ENCODE measurements at places on chromosomes 4 and X.

DNA sequence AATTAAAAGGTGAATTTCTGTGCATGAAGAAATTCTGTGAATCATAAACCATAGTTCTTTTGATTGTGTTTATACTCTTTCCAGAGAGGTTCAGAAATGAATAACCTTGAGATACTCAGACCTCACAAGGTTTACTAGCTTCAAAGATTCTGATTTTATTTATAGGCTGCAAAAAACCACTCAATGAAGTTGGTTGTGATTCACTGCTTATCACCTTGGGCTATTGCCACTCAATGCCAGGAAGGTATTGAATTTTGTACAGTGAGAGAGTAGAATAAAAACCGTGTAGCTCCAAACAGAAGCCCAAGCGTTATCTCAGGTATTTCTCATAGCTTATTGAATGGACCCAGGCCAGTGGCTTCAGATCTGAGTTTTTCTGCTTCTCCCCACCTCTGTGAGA, 118.7 kb downstream of the FHIP1A start:
- no peak for DNase-seq

- DNase-seq, result no peak
These were observed 100.7 kb upstream of the STX18 start for GRCh38 chr4:4642496-4643000.

DNA sequence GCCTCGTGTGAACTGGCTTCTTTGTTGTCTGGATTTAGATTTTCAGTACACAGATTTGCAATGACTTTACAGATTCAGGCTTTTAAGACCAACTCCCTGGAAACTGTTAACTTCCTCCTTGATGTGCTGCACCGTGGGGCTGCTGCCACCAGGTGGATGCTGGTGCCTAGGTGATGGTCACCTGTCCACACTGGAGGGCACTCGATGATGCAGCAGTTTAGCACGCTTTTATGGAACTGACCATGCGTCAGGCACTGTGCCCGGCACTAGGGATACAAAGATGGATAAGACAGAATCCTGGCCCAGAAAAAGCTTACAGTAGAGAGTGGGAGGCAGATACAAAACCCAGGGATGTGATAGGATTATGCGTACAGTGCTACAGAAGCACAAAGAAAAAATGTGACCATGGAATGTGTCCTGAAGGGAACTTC, 180.7 kb downstream of the CEP135 start:
- DNase-seq, result no peak

- no peak for DNase-seq
These were observed 285.0 kb downstream of the CHIC1 start for GRCh38 chrX:73847991-73848390.

DNA sequence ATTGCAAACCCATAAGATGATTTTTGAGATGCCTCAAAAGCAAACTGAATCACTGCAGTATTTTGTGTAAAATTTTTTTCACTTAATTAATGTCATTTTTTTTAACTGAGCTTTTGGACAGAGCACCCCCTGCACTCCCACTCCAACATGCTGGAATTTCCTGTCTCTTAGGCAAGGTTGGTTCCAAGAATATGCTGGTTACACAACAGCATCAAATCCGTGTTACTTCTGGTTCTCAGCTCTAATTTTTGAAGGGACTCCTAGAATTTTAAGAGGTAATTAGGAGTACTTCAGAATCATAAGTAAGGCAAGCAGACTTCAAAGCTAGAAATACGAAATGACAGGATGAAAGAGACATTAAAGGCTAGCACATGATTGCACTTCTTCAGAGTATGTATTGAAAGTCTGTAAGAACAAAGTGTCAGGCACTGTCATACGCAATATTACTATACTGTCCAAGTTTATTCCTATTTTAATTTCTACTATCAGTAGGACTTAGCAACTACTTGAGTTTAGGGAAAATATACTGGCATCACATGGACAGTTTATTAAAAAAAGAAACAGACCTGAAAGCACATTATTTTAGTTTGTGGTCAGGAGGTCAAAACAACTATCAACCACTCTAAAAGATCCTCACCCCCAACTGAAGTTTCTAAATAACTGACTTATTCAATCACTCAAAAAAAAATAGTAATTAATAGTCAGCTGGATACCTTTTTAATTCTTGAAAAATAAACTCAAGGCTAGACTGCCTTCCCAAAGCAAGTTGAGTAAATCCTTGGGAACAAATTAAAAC, 1.6 kb upstream of the JCHAIN start:
- no peak for DNase-seq

GRCh38 chrX:134982748-134983147, 8.0 kb upstream of the SMIM10 start:
- no peak for DNase-seq

DNA sequence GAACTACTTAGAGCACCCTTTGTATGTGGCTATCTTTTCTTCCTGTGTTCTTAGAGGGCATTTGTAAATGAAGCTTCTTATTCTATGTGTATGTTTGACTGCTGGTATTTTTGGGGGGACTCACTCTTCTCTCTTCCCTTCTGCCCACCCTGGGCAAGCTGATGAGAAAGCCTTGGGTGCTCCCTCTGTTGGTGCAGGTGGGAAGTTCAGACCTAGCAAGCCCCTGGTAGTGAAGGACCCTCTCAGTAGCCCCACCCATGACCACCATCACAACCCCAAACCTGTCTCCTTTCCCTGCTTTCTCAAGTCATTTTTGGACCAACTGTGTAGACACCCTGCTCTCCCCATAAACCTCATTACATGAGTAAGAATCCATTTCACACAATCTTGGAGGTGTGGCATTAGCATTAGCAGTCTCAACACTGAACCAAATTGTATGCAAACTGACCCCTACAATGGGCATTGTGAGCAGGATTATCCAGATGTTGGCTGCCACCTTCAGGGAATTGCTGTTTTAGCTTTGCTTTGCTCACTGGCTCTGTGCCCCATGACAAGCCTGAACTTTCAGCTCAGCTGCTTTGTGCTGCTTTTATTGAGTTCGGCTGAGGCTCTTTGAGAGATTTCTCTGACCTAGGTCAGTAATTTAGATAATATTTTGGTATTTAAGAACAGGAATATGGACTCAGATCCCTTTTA, 27.9 kb downstream of the TRIM61 start:
- DNase-seq, result peak; percentile 30

GRCh38 chrX:17564689-17565409, 172.4 kb upstream of the SCML1 start:
- DNase-seq, result peak; percentile 87

GRCh38 chr4:93394545-93395081, 433.9 kb upstream of the ATOH1 start:
- DNase-seq, result peak; percentile 84

DNA sequence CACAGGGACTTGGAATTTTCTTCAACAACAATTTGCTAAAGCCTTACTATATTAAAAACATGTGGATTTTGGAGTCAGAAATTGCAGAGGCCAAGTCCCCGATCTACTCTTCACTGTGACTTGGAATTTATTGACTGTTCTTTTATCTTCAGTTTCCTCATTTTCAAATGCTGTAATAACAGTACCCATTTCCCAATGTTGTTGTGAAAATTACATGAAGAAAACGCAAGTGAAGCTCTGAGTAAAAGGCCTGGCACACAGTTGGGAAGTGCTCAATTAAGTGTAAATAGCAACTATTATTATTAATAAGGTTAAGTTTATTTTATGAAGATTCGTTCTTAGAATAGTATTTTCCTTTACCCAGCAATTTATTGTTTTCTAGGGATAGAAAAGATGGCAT, 15.7 kb downstream of the STBD1 start:
- no peak for DNase-seq

DNA sequence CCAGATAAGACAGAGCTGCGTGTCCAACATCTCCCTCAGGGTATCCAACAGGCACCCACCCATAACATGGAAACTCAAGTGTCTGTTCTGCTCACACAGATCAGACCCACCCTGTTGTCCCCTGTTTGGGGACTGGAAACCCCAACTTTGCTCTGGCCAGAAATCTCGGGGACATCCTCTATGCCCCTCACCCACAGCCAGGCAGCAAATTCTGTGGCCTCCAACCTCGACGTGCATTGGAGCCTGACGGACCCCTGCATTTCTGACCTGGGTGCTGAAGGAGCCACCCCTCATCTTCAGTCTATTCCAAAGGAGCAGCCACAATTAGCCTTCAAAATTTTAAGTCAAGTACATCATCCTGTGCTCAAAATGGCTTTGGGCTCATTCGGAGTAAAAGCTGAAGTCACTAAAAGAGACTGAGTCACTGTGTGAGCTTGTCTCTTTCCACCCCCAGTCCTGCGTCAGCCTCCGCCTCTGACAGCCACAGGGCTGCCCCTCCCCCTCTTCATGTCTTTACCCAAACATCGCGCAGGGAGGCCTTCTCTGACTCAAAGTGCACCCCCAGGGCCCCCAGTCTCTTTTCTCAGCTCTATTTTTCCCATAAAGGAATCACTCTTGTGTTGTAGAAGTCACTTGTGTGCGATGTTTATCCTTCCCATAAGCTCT, 24.4 kb upstream of the PDE6B start:
- no peak for DNase-seq

- DNase-seq, result peak; percentile 1
These were observed 6.6 kb downstream of the KLHL15 start for GRCh38 chrX:24020306-24020876.

DNA sequence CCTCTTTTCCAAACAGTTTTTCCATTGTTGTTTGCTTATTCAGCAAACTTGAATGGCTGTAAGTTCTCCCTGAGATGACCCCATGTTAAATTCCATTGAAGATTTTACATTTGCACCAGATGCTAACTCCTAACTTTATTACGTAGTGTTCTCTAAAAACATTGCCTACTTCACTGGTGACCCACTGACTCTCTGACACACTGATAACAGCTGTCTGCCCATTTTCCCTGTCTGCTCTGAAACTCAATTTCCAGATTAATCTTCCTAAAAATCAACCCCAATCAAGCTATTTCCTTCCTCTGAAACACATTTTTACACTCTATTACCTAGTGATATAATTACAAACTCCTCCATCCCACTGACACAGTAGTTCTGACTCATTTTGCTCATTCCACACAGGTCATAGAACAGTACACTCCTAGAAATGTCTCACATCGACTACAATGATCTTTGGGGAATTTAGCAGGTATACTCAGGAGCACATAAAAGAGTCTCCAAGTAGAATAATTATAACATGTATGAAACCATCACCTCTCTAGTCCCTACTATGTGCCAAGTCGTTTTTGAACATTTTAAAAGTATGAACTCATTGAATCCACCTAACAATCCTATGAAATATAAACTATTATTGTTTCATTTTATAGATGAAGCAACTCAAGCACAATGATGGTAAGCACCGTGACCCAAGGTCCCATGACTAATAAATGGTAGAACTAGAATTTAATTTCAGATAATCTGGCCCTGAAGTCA, 210.9 kb downstream of the SLIT2 start:
- DNase-seq, result no peak

DNA sequence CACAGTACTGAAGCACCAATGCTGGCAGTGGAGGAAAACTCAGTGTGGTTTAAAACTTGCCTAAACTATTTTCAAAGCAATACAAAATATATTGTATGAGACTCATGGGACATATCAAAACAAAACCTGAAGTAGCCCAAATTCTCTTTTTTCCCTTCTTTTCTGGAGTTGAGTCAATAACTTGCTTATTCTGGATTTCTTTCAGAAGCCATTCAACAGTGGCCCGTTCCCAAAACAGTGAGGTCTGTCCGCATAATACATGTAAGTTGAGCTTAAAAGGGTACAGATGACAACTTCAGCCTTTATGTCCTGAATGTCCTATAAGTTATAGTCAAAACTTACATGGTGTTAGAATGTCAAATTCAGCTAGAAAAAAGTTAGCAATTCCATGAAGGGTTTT, 100.8 kb downstream of the SHISA3 start:
- no peak for DNase-seq

DNA sequence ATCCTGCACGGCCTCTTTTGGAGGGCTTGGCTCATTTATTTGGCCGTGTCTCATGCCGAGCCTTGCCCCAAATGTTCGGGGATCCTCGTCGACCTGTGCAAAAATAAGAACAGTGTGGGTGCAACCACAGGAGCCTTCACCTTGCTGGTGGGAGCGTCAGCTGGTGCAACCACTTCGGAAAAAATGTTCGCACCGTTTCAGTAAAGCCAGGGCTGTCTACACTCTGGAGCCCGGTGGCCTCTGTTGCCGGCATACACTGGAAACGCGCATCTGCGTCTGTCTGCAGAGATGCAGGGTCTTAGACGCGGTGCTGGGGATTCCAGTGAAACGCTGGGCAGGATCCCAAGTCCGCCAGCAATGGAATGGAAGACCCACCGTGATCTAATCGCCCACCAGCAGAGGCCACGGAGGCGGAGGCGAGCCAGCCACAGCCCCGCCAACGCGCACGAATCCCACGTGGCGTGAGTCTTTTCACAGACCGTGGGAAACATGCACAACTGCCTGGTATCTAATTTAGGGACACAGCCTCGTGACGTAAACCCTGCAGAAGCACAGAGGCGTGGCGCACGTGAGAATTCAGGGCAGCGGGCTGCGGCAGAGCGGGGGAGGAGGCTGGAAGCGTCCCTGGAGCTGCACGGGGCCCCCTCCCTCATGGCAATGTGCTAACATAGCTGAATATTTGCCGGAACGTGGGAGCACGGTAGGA, 13.8 kb upstream of the MXD4 start:
- DNase-seq, result no peak

- no peak for DNase-seq
These were observed 28.9 kb upstream of the CAMK2D start for GRCh38 chr4:113790478-113790877.

GRCh38 chr4:162706632-162707031, 460.1 kb downstream of the NAF1 start:
- no peak for DNase-seq

- DNase-seq, result peak; percentile 67
These were observed 1.2 kb downstream of the MGST2 start for GRCh38 chr4:139666735-139667281.

DNA sequence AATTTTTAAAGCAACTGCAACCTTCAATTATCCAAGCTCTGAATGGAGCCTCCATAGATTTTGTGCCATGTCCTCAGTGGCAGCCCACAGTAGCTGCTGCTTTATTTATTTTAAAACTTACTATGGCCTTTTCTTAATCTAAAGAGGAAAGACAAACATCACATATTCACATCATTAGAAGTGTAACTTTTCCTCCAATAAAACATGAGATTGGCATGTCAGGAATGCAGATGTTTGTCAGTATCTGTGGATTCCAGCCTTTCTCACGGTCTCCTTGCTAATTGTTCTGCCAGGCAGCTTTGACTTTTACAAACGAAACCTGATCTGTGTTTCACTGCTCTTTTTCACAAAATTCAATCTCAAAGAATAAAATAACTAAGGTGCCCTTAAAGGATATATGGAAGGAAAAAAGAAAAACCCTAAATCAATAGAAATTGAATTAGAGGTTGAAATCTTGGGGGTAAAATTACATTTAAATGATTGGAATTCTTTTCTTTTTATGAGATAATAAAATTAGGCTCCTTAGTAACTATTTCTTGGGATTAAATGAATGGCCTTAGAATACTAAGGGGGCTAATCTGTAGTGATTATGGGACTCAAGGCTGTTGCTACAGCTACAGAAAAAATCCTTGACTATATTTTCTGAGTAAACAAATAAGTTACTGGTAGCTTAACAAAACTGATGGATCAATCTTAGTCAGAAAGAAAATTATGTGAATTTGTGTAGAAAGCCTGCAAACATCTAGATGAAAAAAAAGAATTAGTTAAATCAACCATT, 151.3 kb downstream of the RTL9 start:
- peak; percentile 14 for DNase-seq

GRCh38 chr4:159229164-159229563, 126.3 kb downstream of the RAPGEF2 start:
- DNase-seq, result peak; percentile 39
